Smooth muscle cell of the coronary artery (primary cell): ENCODE measurements at places on chromosomes 7 and 10. TPM values are rescaled to one million over a fixed set of nuclear protein-coding genes. Genes with fewer than 3 reads are reported as not detected.

ZNF804B gene
- not detected in 2 replicates for total RNA-seq

WIPF3 gene
- not detected in 2 replicates for total RNA-seq

HIP1 gene
- 3.7 TPM in 2 replicates for total RNA-seq

SORBS1 gene
- 0.23 and 0.38 TPM in 2 replicates for total RNA-seq

MNX1 gene
- not detected in 2 replicates for total RNA-seq

OR2A12 gene
- total RNA-seq = not detected in 2 replicates

WEE2 gene
- total RNA-seq = not detected in 2 replicates
